Stimulated activated CD4-positive, alpha-beta T cell treated with anti-CD3 and anti-CD28 coated beads, Interleukin-1b, Interleukin-23, amount 100 ng/mL, for 1 hour (primary cell): ENCODE measurements at places on chromosomes 7 and 10.
A peak's percentile ranks its signal among the peaks of the same experiment; 100 is the strongest.

DNA sequence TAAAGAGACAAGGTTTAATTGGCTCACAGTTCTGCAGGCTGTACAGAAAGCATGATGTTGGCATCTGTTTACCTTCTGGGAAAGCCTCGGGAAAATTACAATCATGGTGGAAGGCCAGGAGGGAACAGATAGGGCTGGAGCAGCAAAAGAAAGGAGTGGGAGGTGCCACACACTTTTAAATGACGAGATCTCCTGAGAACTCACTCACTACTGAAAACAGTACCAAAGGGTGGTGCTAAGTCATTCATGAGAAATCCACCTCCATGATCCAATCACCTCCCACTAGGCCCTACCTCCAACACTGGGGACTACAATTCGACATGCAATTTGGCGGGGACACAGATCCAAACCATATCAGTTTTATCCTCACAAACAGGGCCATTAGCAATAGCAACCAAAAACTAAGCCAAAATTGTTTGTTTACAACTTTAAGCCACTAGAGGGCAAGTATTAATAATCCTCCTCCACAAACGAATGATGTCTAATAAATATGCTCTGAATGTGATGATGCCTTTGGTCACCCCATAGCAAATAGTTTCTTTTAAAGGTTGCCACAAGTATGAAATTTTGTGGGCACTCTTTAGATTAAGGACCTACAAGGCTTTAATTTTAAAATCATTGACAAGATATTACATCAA, 129.2 kb upstream of the NRBF2 start:
- DNase-seq = no peak

DNA sequence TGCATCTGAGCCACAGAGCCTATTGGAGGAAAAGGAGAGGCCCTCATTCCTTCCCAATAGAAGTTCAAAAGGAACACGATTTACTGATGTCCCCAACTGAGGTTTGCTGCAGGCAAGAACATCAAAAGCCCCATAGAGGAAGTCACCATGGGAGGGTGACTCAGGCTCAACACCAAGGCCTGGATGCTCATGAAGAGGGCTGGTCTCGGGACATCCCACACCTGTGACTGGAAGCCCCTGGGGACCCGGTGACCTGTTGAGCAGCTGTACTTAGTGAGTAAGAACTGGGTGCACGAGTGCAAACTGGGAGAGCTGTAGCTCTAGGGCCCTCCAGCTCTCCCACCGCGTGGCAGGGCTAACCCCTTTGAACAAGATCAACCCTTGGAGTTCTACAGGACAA, 38.0 kb downstream of the CYTH3 start:
- no peak for DNase-seq

DNA sequence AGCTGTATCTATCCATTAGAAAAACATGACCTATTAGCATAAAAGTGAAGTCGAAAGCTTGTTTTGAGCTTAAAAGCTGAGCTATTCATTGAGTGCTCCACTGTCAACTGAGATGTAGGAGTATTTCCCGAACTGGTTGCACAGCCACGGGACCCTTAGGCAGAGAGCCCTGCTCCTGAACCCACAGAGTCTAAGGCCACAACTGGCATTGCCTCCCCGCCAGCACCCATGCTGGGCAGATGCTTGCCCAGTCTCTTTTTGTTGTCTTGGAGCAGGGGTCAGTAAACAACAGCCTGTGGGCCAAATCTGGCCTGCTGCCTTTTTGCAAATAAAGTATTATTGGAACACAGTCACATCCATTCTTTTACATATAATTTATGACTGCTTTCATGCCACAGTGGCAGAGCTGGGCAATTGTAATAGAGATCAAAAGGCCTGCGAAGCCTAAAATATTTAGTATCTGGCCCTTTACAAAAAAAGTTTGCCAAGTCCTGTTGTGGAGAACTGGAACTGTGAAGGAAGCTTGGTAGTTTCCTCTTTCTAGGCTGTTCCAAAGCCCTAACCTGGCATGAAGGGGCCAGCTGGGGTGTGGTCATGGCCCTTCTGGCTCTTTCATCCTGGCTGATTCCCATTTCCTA, 58.4 kb upstream of the WAPL start:
- no peak for DNase-seq

DNA sequence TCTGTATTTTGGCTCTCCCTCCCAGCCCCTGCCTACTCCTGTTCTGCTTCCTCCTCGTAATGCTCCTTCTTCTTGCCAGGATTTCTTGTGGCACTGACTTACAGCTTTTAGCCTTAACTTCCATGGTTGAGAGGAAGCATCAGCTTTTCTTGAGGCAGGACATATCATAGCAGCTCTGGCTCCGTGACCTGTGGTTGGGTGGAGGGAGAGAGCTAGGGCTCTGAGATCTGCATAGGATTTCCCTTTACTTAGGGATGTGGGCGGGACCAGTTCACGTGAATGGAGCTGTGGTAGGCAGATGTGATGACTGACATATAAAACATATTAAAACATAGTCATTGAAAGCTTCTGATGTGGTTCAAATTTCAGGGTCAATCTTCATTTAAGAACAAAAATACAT, 10.6 kb upstream of the RAB11FIP2 start:
- no peak for DNase-seq

- no peak for DNase-seq
These were observed 62.9 kb upstream of the VKORC1L1 start for GRCh38 chr7:65809982-65810288.

DNA sequence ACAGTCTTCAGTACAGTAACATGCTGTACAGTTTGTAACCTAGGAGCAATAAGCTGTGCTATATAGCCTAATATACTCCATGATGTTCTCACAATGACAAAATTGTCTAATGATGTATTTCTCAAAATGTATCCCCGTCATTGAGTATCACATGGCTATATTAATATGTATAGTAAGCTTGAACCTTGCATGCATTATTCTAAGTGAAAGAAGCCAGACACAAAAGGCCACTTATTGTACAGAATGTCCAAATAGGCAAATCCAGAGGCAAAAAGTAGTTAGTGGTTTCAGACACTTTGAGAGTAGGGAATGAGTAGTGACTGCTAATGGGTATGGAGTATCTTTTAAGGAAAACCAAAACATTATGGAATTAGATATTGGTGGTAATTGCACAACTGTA, 545.1 kb downstream of the ATRNL1 start:
- no peak for DNase-seq

- DNase-seq = no peak
These were observed 467.2 kb upstream of the NRP1 start for GRCh38 chr10:33801705-33802104.

- DNase-seq = no peak
These were observed 307.7 kb downstream of the TNS3 start for GRCh38 chr7:47273974-47274766.

DNA sequence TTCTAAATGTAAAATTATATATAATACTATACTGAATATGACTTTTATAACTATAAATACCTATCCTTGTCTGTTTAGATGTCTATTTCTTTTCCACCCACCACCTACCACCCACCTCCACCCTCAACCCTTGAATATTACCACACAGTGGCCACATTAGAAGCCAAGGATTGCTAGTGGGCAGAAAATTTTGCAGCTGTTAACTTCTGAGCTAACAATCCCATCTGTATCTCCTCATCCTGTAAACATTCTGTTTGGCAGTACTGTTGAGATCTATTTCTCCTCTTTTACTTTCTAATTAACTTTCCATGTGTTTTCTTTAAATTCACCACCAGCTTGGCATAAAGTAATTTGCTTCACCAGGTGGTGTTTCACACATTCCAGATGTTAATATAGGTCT, 281.1 kb upstream of the BMPER start:
- DNase-seq = no peak

GRCh38 chr10:34392641-34393170, 422.4 kb downstream of the PARD3 start:
- DNase-seq = no peak

GRCh38 chr7:139047970-139048369, 12.1 kb upstream of the ZC3HAV1L start:
- DNase-seq = no peak

DNA sequence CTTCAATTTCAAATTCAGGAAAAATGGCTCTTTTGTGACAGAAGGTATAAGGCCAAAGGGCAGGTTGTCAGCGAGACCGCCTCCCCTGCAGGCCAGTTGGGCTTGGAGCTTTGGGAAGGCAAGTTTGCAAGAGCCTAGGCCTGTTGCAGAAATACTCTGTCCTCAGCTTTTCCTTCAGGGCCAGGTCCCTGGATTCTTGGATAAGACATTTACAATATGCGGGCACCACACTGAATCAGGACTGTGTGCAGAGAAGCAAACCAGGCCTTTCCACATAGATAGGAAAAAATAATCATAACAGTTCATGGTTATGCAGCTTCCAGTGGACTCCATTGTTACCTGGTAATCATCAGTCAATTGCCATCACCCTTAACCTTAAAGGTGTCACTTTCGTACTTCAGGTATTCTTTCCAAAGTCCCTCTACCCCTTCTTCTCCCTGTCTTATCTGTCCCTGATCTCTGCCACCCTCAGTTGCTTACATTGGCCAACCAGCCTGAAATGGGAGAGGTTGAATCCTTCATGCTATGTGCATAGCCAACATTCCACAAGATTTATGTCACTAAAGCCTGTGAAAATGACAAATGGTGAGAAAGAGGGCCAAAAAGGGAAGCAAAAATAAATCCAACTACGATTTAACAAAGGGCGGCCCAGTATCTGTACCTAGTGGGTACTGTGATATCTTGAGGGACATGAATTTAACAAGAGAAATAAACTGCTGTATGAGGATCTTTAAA, 304.5 kb upstream of the NFE2L3 start:
- no peak for DNase-seq

- DNase-seq = no peak
These were observed 24.1 kb upstream of the ABCC2 start for GRCh38 chr10:99758211-99758891.

DNA sequence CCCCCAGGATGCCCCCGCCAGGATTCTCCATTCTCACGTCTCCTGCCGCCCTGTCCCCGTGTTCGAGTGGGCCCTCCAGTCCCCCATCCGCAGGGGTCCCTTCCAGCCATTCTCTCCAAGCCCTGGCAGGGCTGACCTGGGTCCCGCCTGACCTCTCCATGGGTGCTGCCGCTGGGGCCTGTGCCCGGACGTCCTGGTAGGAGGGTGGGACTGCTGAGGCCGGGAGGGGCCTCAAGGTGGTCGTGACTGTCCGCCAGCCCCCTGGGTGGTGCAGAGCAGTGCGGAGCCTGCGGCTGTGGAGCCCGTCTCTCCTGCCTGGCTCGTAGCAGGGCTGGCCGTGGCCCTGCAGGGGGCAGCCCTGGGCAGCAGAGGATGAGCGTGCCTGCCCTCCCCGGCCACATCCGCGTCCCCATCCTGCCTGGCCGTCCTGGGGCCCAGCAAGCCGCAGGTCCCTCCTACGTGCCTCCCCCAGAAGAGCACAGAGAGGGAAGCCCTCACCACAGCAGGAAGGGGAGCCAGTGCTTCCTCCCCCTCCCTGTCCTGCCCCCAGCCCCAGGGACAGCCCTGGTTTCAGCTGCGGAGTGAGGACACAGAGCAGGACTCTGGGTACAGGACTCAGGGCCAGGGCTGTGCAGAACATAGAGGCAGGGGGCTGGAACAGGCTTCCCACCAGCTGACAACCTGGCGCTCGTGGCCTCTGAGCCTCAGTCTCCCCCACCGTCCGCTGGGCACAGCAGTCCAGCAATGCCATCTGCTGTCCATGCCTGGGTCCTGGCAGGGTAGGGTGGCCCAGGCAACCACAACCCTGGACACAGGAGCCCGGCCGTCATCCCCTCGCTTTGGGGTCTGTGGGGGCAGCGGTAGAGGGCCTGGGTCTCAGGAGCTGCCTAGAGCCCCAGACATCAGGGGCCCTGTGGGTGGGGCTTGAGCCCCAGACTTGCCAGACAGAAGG, 1.5 kb upstream of the GRIFIN start:
- peak; percentile 19 for DNase-seq

GRCh38 chr7:118745927-118746326, 521.4 kb downstream of the ANKRD7 start:
- no peak for DNase-seq

GRCh38 chr10:98314532-98315284, 46.7 kb upstream of the LOXL4 start:
- no peak for DNase-seq

- no peak for DNase-seq
These were observed 115.4 kb downstream of the ARID5B start for GRCh38 chr10:62016623-62017490.

DNA sequence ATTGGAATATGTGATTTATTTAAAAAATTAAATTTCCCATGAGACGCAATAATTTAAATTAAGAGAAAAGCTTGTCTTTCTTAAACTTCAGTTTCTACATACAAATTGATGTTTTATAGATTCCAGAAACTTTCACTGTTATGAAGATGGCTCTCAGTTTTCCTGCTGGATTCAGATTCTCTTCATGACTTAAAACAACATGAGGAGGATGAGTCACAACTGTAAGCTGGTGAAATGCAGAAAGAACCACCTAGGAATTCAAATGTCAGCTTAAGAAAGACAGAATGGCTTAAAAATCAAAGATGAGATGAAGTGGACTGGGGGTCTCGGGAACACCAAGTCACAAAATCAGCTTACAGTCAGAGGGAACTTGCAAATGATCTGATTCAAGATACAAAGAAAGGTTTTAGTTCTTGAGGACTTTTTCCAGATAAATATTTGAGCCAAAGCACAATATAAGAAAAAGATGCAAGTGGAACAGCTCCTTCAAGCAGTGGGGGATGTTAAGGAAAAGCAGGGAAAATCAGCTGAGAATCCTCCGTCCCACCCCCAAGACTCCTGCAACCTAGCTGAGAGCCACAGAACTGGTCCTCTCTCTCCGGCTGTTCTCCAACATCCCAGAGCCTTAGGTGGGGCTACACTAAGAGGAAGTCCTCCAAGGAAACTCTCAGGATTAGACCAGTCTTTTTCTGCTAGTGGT, 279.8 kb downstream of the KCNMA1 start:
- no peak for DNase-seq

- no peak for DNase-seq
These were observed 10.7 kb downstream of the TSPAN14 start for GRCh38 chr10:80464557-80465450.

DNA sequence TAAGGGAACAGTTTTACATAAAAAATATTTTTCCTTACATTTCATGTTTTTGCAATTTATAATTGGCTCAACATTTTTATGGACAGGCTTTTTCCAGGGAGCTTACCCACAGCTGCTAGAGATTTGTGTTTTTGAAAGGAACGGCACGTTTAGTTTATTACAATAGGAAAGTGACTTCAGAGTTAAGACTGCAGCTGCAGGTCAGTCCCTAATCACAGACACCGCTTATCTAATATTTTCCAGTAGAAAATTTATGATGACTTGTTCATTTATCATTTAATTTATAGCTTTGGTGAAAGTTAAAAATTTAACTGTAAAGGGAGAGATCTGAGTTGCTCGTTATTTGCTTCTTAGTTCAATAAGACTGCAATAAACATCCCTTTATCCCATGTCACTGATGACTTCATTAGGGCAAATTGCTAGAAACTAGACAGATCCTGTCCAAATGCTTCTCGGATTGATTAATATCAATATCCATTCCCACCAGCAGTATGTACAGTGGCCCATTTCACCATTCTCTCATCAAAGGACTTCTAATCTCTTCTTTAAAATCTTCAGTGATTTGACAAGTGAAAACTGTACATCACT, 97.0 kb upstream of the ODAD2 start:
- DNase-seq = no peak

GRCh38 chr10:2791774-2792443, 275.4 kb upstream of the PFKP start:
- no peak for DNase-seq
